Activated CD4-positive, alpha-beta T cell treated with anti-CD3 and anti-CD28 coated beads, Interleukin-2, Interleukin-6, amounts not matched to agents 100 ng/mL and 50 ng/mL, durations not matched to agents 16 hours and 8 hours (primary cell): ENCODE measurements at places on chromosomes 3 and 15.

- DNase-seq, result peak; percentile 78
Observed at GRCh38 chr3:59286791-59287531, 237.1 kb upstream of the CFAP20DC start.

- DNase-seq, result no peak
Observed at GRCh38 chr3:107236655-107237337, 140.4 kb upstream of the CCDC54 start.

DNA sequence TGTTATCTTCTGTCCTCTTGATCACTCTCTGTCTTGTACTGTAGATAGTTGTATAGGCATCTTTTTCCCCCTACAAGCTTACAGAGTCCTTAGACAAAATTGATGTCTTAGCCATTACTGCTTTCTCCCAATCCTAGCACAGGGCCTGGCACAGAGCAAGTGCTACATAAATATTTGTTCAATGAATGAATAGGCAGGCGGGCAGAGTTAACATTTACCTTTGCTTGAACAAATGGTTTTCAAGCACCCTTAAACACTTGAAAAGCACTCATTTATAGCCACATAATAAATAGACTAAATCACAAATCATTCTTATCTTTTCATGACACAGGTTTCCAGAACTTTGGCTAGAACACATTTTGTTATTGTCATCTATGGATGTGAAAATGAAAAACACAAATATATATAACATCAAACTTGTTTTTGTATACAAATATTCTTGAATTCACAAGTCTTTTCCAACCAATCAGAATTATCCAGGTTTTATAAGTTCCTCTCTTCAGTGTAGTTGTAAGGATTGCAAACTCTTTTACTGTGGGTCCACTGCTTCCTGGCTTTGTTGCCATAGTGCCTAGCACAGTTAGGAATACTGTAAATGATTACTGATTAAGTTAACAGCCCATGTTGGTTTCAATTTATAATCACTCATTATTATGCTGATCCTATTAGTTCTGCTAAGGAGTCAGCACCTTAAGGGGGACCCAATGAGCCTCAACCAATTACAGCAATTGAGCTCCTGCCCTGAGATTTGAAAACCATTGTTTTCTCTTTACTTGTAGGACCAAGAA, 61.9 kb downstream of the ISL2 start:
- DNase-seq, result no peak

DNA sequence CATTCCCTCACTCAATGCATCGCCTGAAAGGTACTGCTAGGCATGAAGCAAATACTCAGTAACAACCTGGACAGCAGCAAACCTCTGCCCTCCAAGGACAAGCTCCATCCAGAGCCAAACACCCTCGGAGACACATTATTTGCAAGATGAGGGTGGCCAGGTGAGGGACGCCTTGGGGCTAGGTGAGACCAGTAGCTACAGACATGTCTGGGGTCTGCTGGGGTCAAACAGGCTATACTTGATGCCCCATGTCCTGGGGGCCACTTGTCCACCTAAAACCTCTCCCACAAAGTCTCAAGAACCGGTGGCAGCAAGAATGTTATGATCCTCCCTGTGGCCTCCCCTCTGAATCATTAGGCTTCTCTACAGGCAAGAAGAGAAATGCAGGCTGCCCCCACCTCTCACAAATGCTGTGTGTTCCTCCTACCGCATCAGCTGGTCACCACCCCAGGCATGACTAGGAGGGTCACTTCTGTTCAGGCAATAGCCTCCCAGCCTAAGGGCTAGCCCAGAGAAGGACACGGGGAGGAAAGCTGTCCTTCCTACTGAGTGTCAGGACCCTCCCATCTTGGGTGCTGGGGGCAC, 54.3 kb downstream of the TBC1D2B start:
- DNase-seq, result no peak

DNA sequence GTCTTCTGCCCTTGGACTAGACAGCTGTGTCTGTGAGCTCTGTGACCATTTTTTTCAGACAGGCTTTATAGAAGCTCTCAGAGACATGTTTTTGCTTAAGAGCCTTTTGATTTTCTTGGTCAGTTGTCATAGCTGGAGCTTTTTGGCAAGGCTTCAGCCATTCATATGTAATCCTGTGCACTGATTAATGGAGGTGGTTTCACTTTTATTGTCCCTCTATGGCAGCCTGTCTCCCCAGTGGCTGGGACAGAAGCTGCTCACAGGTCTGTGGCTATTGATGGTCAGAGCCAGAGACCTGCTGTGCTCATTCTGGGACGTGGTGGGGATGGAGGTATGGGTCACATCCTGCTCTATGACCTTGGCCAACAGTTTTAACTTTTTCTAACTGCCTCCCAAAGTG, 226.6 kb upstream of the LRRFIP2 start:
- DNase-seq, result no peak

- DNase-seq, result no peak
Observed at GRCh38 chr3:116070061-116070460, 375.2 kb downstream of the LSAMP start.

DNA sequence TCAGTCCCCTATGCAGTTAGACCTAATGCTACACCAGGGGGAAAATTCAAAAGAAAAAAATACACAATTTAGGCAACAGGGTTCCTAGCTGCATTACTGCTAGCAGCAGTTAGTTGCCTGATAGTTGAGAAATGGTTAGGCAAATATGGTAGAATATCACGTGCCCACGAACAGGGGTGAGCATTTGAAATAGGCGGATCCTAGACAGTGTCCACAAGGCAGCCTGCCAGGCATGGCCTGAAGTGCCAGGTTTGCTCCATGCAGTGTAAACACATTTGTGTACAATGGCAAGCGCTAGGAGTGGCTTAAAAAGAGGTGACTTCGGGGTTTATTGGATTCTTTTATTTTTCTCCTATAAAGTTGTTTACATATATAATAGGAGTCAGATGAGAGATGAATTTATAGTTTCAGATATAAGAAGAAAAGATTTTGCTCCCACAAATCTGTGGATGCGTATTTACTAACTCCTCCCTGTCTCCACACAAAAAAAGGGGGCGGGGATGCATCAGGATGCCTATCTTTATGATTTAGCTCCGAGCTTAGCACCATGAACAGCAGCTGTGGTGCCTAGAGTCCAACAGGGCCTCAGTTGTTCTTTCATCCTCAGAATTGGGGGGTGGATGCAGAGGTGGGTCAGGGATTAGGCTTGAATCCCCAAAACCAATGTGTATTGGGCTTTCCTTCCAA, 3.9 kb upstream of the TGM4 start:
- DNase-seq, result no peak

DNA sequence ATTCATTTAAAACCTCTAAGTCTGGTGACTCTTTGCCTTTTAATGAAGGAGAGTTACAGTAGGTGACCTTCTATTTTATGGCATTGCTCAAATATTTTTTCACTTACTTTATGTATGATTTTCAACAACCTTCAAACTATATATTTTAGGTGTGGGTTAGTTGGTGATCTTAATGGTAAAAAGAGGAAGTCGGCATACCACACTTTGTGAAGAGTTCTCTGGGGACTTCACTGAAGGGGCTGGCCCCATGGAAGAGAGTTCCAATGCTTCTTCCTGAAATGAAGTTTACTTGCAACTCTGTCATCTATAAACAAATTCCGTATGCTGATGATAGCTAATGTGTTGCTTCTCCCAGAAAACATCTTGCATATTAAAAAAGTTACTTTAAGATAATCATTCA, 647.0 kb upstream of the SGO1 start:
- no peak for DNase-seq

GRCh38 chr15:27123808-27124207, 152.8 kb downstream of the GABRG3 start:
- DNase-seq, result no peak

DNA sequence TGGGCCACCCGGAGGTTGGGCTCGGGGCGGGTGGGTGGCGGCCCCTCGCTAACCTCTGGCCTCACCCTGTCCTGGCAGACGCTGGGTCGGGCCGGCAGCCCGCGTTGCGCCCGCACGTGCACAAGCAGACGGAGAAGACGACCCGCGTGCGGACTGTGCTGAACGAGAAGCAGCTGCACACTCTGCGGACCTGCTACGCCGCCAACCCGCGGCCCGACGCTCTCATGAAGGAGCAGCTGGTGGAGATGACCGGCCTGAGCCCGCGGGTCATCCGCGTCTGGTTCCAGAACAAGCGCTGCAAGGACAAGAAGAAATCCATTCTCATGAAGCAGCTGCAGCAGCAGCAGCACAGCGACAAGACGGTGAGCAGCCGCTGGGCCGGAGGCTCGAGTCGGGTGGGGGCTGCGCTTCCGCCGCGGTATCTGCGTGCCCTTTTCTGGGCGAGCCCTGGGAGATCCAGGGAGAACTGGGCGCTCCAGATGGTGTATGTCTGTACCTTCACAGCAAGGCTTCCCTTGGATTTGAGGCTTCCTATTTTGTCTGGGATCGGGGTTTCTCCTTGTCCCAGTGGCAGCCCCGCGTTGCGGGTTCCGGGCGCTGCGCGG, 3.7 kb downstream of the ISL2 start:
- DNase-seq, result peak; percentile 35

- no peak for DNase-seq
Observed at GRCh38 chr3:127654374-127654773, 18.4 kb upstream of the ABTB1 start.

DNA sequence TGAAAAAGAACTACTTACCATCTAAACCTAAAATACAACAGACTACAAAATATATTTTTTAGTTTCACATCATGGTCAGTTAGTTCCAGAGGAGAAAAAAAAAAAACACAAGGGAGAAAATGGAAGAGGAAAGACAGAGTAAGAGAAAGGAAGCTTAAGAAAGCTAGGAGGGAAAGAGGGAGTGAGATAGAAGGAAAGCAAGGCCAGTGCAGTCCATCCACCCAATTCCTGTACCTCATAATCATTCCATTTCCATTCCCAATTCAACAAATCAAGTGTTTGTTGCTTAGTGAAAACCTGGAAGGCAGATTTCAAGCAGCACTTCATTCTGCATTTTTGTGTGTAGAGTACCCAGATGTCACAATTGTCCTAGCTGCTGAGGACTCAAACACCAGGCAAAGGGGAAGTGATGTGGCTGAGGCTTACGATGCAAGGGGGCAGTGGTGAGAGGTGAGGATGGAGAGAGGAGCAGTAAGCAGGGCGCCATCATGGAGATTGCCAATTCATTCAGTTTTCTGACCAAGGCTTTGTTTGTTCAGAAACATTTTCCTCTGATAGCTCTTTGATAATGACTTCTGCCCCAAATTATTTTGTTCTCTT, 83.6 kb upstream of the GSK3B start:
- DNase-seq, result no peak
